ENCODE measurements at places on chromosomes 11 and 22.

DNA sequence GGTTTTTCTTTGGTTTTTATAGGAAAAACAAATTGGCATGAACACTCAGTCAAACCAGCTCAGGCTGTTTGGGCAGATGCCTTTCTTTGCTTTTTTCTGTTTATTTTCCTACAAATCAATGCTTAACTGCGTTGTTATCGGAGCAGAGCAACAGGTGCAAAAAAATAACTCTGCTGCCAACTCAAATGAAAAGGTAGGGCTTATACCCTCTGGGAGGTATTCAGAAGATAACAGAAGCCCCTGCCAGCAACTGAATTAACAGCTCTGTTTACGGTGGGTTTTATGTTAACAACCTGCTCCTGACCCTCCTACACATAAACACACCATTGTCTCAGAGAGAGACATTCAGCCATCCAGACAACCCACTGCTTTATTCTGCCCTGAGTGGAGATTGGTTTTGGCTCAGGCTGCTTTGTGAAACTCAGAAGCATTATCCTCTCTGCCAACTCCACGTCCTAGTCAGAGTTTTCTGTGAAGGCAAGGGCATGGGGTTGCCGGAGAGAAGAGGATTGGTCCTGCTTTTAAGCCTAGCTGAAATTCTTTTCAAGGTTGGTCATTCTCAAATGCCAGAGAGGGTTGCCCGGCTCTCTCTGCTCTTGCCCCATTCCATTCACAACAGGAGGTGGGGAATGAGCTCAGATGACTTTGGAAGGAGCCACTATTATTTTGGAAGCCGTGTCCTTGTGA lies 11.4 kb downstream of the EHF start:
- DNase-seq = peak; percentile 21

GRCh38 chr11:103731670-103732069 lies 304.8 kb upstream of the DDI1 start:
- DNase-seq = peak; percentile 53

DNA sequence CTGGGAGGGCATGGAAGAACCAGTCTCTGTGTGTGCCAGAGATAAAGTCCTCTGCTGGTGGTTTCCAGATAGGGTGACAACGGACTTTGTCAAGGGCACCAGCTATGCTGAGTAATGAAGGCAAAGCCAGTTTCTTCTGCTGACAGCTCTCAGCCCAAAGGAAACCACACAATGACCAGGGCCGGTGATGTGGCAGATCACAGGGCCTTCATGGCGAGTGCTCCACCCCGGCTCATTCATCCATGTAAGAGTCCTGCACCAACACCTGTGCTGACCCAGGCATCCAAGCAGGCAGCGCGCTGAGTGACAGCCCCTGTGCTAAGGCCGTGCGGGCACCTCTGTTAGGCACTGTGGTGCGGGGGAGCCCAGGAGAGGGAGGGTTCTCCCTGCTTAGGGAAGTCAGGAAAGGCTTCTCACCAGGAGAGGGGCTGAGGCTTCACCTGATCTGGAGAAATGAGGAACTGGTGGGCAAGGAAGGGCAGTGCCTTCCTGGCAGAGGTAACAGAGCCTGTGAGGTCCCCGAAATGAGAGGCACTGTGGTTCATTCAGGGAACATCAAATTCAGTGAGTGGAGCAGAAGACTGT lies 33.8 kb downstream of the TP53I11 start:
- DNase-seq = no peak

GRCh38 chr11:127066401-127067090 lies 66.0 kb upstream of the KIRREL3 start:
- DNase-seq = no peak

DNA sequence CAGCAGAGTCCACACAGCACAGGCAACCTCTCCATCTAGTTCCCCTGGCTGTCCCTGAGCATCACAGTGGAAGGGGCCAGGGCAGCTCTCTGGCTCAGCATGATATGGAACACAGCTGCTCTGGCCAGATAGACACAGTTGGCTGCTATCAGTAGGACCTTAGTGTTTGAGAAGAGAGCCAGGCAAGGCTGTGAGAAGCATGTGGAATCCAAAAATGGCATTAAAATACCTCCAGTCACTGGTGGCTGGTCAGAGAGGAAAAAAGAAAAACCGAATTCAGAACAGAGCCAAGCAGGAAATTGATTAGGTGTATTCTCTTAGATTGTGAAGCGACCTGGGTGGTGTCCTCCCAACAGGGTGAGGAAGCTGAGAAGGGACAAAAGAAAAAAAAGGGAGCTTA lies 27.9 kb downstream of the SERPINH1 start:
- no peak for DNase-seq

DNA sequence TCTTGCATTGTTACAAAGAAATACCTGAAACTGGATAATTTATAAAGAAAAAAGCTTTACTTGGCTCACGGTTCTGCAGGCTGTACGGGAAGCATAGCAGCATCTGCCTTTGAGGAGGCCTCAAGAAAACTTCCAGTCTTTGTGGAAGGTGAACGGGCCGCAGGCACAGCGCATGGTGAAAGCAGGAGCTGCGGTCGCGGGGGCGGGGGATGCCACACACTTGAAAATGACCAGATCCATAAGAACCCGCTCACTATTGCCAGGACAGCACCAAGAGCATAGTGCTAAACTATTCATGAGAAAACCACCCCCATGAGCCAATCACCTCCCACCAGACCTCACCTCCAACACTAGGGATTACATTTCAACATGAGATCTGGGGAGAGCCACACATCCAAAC lies 45.6 kb upstream of the SEPTIN5 start:
- no peak for DNase-seq

- DNase-seq = no peak
Measured at GRCh38 chr11:135074397-135074998, 662.5 kb upstream of the B3GAT1 start.

DNA sequence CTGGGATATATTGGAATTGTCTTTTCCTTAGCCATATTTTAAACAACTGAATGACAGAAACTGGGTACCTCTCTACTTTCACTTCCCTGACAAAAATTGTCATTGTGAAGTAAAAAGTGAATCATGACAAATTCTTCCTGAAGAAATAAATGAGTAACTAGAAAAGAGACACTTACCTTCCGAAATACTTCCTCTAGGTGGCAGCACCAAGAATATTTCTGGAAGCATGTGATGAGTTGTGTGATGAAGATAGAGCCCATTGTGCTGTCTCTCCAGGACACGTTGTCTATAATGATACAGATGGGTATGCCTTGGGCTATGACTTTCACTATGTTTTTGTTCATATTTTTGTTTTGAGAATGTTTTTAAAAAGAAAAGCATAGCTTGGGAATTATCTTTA lies 21.5 kb downstream of the CASP4 start:
- peak; percentile 59 for DNase-seq

DNA sequence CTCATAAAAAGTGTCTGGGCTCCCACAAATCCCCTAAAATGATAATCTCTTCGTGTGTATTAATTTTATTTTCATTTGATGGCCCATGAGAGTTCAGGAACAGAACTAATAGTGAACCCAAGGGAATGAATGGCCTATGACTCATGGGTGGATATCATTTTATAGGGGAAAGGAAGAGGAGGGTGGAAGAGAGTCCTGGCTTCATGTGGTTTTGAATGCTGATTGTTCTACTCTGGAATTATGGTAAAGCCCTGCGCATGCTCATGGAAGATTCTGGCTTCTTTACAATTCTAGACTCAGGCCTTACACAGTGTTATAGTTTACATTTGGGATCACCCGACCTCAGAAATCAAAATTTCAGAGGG lies 35.2 kb downstream of the MAML2 start:
- DNase-seq = peak; percentile 86

DNA sequence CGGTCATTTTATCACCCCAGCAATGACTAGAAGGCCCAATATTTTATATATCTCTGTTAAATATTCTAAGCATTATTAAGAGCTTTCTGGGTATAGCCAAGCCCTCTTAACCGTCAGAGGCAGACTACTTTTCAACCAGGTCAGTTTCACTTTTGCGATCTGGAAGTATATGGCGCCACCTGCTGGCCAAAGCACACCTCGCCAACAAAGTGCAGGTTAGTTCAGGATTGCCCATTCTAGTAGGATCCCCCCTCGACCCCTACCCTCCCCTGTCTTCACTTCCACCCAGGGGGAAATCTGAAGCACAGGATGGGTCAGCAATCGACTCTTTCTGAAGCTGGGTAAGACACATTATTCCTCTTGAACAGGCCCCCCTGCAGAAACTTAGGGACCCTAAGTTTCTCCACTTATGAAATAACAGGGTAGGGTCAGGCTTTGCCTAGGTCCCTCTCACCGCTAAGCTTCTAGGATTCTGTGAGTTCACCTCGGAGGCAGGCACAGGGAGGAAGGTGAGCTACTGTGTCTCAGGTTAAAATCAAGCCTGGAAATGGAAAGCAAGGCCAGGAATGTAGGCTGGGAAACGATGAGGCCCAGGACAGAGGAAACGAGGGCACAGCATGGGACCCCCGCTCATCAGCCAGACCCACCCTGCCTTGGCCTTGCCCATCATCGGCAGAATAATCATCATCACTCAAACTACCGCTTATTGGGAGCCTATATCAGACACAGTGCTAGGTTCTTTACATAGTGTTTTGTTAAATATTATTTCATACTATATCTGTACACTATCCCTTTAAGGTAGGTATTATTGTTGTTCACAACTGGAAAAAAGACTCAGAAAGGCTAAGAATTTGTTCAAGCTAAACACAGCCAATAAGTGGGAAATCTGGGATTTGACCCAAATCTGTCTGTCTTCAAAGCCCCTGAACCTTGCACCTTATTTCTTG lies 35.6 kb downstream of the KCNJ1 start:
- DNase-seq = peak; percentile 71

DNA sequence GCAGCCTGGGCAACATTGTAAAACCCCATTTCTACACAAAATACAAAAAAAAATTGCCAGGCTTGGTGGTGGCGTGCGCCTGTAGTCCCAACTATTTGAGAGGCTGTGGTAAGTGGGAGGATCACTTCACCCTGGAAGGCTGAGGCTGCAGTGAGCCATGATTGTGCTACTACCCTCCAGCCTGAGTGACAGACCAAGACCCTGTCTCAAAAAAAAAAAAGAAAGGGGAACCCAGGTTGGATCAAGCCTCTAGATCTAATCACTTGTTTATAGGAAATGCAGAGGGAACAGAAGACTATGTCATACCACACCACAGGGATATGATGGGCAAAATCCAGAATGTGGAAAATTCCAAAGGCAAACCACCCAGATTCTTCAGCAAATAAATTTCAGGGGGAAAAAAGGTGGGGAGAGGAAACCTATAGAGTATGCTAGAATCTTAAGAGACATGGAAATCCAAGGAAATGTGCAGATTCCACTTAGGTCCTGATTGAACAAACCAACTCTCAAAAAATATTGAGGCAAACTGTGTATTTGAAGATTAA lies 16.5 kb upstream of the MALAT1 start:
- DNase-seq = no peak

DNA sequence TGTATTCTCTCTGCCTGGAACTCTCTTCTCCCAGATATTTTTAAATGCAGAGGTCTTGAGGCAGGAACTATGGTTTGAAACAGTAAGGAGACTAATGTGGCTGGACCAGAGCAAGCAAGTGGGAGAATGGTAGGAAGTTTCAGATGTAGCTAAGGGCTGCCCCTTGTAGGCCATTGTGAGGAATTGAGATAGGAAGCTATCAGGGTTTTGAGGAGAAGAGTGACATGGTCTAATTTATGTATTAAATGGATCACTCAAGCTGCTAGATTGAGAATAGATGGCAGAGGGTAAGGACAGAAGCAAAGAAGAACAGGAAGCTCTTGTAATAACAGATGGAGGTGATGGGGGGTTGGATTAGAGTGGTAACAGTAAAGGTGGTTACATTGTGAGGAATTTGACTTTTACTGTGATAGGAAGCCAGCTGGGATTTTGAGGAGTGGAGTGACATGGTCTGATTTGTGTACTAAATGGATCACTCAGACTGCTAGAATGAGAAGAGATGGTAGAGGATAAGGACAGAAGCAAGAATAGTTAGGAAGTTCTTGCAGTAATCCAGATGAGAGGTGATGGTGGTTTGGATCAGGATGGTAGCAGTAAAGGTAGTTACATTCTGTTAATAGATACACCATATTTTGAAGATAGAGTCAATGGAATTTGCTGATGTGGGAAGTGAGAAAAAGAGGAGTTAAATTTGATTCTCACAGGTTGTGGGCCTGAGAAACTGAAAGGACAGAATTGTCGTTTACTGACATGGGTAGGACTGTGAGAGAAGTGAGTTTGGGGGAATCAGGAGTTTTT lies 63.0 kb downstream of the HIPK3 start:
- DNase-seq = no peak

GRCh38 chr11:72354356-72355115 lies 79.8 kb downstream of the CLPB start:
- DNase-seq = peak; percentile 44

DNA sequence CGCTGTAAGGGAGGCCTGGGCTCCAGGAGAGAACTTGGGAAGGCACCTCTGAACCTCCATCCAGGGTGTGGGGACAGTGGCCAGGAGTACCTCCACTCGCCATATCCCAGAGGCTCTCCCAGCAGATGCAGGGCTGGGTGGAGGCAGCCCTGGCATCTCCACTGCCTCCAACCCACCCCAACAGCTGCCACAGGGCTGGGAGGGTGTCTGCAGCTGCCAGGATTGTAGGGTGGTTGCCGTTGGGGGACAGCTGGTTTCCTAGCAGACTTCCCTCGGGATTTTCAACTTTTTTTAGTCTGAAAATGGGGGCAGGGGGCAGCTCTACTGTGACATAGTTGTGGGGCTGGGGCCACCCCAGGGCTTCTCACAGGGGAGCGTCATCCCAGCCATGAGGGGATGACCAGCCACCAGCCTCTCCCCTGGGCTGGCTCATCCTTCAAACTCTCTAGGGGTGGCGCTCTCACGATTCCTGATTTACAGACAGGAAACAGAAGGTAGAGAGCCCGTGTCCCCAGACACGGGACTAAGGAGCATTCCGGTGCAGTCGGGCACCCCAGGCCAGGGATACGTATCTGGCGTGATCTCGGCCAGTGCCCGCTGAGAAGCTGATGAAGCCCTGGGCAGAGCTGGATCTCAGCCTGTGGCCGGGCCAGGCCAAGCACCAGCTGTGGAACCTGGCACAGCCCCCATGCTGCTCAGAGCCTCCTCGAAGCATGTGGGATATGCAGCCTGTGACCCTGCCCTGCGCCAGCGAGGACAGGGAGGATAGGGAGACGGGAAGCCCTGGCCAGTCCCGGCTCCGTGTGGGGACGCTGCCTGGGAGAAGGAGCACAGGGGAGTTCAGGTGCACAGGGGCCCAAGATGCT lies 9.9 kb downstream of the PRR5 start:
- no peak for DNase-seq

DNA sequence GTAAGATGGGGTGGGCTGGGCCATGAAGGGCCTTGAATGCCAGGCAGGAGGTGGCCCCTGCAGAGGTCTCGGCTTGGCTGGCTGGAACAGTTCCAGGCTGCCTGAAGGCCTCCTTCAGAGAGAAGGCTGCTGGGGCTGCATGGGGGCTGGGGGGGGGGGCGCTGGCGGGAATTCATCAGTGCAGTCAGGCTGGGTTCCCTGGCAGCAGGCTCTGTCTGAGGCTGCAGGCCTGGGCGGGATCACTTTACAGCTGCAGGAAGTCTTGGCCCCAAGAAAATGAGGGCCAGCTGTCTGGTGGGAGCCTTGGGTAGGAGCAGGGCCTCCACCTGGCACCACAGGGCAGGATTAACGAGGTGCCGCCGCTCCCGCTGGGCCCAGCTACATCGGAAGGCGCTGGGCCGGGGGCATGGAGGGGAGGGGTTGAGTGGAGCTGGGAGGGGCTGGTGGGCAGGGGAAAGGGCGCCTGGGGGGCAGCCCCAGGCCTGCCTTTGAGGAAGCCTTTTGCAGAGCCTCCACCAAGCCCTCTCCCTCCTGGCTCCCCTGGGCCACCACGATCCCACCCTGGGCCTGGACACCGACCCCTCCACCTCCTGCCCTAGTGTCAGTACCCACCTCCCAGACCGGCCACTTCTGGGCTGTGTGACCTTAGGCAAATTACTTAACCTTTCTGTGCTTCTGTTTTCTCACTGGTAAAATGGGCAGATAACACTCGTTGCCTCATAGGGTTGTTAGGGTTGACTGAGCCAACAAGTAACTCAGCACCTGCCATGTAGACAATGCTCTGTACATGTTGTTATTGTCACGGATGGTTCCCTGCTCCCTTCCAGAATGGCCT lies 31.0 kb upstream of the HMOX1 start:
- DNase-seq = no peak
